Panc1 (cell line): ENCODE measurements at places on chromosomes 2 and 18. TPM values are rescaled to one million over a fixed set of nuclear protein-coding genes. Genes with fewer than 3 reads are reported as not detected.

GRCh38 chr18:79750980-79751571 lies 46.7 kb upstream of the KCNG2 start:
- H3K4me3 ChIP-seq: no peak overlapping the region
- no peak overlapping the region for H3K27ac ChIP-seq
- DNase-seq: no peak
- H3K4me1 ChIP-seq: no peaks in the 10 kb centered on the region

DNA sequence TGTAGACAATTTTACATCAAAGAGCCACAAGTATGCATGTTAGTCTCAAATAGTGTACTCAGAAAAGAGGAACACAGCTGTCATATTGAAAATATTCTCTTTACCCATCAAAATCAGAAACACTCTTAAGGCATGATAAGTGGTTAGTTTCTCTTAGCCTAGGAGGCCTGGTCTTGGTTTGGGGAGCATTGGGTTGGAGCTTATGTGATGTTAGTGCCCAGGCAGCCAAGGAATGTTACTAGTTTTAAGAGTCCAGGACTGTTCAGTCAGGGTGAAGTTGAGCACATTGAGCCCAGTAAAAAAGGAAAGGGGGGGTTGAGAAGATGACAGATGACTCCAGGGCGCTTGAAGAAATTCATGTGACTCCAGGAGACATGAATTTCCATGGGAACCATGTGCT lies 340.6 kb downstream of the HRH4 start:
- no peaks in the 10 kb centered on the region; the same call in 1 of the 2 replicates for H3K36me3 ChIP-seq
- DNase-seq: no peak
- H3K4me3 ChIP-seq: no peak overlapping the region
- no peaks in the 10 kb centered on the region; the same call in 1 of the 2 replicates for H3K27me3 ChIP-seq
- H3K4me1 ChIP-seq: no peaks in the 10 kb centered on the region

- no peaks in the 10 kb centered on the region for H3K36me3 ChIP-seq
- H3K4me3 ChIP-seq: no peak overlapping the region
Observed at GRCh38 chr2:210188755-210189154, 17.5 kb upstream of the KANSL1L start.

- no peaks in the 10 kb centered on the region for H3K36me3 ChIP-seq
- H3K27ac ChIP-seq: no peak overlapping the region
- H3K4me1 ChIP-seq: no peaks in the 10 kb centered on the region
- H3K27me3 ChIP-seq: no peaks in the 10 kb centered on the region
- no peak for DNase-seq
Observed at GRCh38 chr2:151052850-151053660, 208.6 kb downstream of the RBM43 start.

DNA sequence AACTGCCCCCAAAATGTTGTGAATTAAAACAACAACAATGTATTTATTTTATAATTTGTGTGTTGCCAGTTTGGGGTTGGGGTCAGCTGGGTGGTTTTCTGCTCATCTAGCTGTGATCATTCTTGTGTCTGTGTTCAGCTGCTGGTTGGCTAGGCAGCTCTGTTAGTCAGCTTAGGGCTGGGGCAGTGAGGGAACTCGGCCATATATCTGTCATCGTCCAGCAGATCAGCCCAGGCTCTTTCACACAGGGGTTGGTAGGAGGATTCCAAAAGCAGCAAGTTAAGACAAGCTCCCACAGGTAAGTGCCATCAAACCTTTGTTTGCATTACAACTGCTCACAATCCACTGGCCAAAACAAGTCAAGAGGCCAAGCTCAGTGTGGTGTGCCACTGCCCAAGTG lies 121.5 kb downstream of the LPIN1 start:
- DNase-seq: no peak
- no peaks in the 10 kb centered on the region for H3K27me3 ChIP-seq
- H3K4me1 ChIP-seq: peaks cover 7% of the 10 kb centered on the region
- H3K36me3 ChIP-seq: no peaks in the 10 kb centered on the region

- H3K27ac ChIP-seq: no peak overlapping the region
- peak; percentile 27 for DNase-seq
- no peak overlapping the region for H3K4me3 ChIP-seq
Observed at GRCh38 chr2:53403792-53404413, 363.7 kb upstream of the CHAC2 start.

DNA sequence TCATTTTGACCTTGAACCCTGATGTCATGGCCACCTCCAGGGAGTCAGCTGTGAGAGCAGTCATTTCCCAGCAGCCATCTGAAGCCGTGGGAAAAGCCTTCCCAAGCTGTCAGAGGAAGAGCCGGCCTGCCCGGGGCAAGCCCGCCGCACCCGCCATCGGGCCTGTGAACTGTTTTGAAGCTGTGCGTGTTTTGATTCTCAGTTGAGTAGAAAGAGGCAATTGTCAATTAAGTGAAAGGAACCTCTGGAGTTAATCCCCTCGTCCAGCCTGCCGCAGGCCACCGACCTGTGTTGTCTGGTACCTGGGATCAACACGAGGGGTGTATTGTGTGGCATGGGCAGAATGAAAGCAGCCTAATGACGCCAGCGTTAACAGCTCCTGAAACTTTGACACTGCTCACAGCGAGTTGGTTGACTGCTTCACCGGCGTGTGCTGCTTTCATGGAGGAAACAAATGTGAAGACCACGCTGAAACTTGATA lies 318.4 kb downstream of the AGAP1 start:
- no peaks in the 10 kb centered on the region for H3K4me1 ChIP-seq
- no peaks in the 10 kb centered on the region for H3K27me3 ChIP-seq
- H3K36me3 ChIP-seq: no peaks in the 10 kb centered on the region
- no peak overlapping the region for H3K27ac ChIP-seq
- no peak for DNase-seq
- no peak overlapping the region for H3K4me3 ChIP-seq

DNA sequence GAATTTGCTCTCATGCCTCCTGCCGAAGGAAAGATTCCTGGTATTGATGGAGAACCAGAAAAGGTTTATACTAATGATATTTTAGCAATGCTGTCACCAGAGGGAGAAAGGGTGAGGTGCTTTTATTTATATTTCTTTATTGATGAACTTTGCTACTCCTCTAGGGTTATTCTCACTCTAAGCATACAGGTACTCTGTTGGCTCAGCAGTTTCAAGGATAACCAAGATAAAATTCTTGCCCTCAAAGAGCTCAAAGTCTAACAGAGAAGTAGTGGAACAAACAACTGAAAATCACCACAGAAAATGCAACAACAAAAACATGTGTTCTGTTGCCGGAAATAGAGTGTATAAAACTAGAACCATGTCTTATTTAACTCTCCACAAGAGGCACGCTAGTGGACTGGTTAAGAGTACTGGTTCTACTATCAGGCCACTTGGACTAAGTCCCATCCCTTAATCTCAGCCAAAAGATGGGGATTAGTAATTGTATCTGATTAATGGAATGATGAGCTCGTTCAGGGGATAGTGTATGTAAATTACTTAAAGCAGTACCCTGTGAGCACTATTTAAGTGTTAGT lies 103.6 kb downstream of the DNAH6 start:
- H3K4me1 ChIP-seq: no peaks in the 10 kb centered on the region
- no peak for DNase-seq
- H3K36me3 ChIP-seq: no peaks in the 10 kb centered on the region
- no peak overlapping the region for H3K27ac ChIP-seq

- H3K27me3 ChIP-seq: no peaks in the 10 kb centered on the region
- no peak overlapping the region for H3K4me3 ChIP-seq
- no peaks in the 10 kb centered on the region for H3K36me3 ChIP-seq
Observed at GRCh38 chr2:39723946-39724827, 54.9 kb downstream of the THUMPD2 start.

DNA sequence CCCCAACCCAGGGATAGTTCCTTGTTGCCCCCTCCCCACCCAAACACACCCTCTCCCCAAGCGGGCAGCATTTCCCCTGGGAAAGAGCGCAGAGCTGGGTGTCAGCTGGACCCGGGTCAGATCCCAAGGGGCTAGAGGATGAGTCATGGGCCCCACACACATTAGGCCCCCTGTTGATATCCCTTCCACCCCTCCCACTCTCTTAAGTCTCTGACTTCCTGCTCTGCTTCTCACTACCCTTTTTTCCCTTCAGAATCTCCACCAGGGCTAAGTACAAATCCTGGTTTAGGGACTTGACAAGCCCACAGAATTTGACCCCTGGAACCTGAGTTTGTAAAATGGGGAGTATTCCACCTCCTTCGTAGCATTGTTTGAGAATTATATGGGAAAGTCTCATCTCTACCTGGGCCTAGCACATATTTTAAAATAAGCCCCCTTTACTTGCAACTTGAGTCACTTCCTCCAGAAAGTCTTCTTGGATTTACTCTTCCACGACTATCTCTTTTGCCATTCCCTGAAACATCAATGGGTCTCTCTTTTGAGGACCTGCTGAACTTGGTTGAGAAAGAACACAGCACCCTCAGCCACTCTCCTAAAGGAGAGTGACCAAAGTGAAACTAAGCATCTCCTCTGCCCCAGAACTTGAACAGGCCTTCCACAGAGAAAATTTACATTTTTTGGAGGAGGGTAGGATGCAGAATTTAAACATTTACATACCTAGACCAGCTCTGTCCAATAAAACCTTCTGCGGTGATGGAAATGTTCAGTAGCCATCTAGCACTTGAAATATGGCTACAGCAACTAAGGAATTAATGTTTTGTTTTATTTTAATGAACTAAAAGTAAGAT lies 4.7 kb downstream of the RTKN start:
- H3K36me3 ChIP-seq: no peaks in the 10 kb centered on the region
- no peak overlapping the region for H3K4me3 ChIP-seq
- no peak overlapping the region for H3K27ac ChIP-seq
- peaks cover 6% of the 10 kb centered on the region for H3K4me1 ChIP-seq
- no peaks in the 10 kb centered on the region for H3K27me3 ChIP-seq

DNA sequence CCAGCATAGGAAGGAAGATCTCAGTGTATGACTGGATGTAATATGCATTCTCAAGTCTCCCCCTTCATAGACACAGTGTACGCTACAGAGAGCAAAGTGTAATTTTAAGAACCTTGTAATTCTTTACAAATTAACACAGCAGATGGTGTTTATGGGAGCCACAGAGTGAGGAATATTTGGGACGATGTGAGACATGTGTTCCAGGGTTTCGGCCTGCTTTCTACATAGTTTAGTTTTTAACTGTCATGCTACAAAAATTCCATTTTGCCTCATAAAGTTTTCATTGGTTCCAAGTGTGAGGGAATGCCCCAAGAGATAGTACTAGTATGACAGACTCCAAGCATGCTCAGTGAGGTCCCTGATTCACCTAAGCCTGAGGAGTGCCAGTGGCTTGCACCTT lies 76.2 kb upstream of the LRRTM1 start:
- H3K36me3 ChIP-seq: no peaks in the 10 kb centered on the region
- H3K4me1 ChIP-seq: no peaks in the 10 kb centered on the region
- no peak for DNase-seq
- no peak overlapping the region for H3K4me3 ChIP-seq
- H3K27me3 ChIP-seq: no peaks in the 10 kb centered on the region
- no peak overlapping the region for H3K27ac ChIP-seq

DNA sequence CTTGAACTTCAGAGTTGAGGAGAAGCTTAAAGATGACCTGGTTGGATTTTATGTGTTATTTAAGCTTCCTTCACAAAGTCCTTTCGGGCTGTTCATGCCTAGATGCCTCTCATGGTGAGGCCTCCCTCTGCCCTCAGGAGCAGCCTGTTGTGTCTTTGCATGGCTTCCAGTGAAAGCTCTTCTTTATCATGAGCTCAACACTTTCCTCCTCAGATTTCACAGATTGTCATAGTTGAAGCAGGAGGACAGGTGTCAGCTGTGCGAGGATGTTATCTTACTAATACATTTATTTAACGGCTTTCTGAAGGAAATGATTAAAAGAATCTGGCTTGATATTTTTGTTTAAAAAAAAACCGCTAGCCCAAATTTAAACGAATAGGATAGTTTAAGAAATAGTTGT lies 48.8 kb upstream of the ITSN2 start:
- H3K27me3 ChIP-seq: no peaks in the 10 kb centered on the region
- H3K36me3 ChIP-seq: no peaks in the 10 kb centered on the region
- no peaks in the 10 kb centered on the region for H3K4me1 ChIP-seq

DNA sequence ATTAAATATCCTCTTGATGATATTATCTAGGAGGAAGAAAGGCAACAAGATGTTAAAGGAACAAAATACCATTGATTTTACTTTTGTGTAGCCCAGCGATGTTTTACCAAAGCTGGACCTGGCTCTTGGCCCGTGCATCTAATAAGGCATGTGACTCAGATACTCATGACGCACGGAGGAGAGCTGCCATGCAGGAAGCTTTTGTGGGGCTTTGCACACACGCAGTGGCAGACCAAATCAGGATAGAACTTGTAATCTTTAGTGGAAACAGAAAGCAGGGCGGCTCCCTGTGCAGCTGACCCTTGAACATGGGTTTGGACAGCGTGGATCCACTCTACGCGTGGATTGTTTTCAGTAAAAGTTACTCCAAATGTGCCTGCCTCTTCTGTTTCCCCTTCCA lies 190.0 kb downstream of the NAPG start:
- peaks cover 6% of the 10 kb centered on the region for H3K27me3 ChIP-seq
- no peak for DNase-seq
- H3K4me3 ChIP-seq: no peak overlapping the region
- no peaks in the 10 kb centered on the region for H3K36me3 ChIP-seq
- H3K4me1 ChIP-seq: no peaks in the 10 kb centered on the region

GRCh38 chr2:12979066-12979465 lies 262.3 kb downstream of the TRIB2 start:
- no peaks in the 10 kb centered on the region for H3K36me3 ChIP-seq
- no peaks in the 10 kb centered on the region for H3K27me3 ChIP-seq
- DNase-seq: no peak
- H3K27ac ChIP-seq: no peak overlapping the region
- H3K4me3 ChIP-seq: no peak overlapping the region
- no peaks in the 10 kb centered on the region for H3K4me1 ChIP-seq

DNA sequence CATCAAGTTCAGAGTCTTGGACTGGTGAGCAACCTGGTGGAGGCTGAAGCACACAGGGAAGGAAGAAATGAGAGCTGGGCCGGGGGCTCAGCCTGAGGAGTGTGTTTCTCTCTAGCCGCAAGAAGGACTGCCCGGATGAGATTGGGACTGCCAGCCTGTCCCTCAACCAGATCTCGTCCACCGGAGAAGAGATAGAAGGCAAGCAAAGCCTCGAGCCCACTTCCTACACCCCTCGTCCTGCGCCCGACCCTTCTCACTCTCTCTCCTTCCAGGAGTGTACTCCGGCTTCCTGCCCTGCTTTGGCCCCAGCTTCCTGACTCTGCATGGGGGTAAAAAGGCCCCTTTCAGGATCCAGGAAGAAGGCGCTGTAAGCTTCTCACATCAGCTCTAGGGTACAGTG lies 26.2 kb downstream of the FER1L5 start:
- H3K4me1 ChIP-seq: no peaks in the 10 kb centered on the region
- H3K27ac ChIP-seq: no peak overlapping the region
- no peak for DNase-seq

- DNase-seq: no peak
- no peak overlapping the region; the same call in 1 of the 2 replicates for H3K27ac ChIP-seq
- no peaks in the 10 kb centered on the region for H3K4me1 ChIP-seq
Observed at GRCh38 chr18:58993260-58993659, 128.6 kb downstream of the ZNF532 start.

- H3K27ac ChIP-seq: peak overlapping the region; percentile 70
- H3K27me3 ChIP-seq: no peaks in the 10 kb centered on the region
- no peaks in the 10 kb centered on the region for H3K36me3 ChIP-seq
- H3K4me3 ChIP-seq: peak overlapping the region; percentile 5
- H3K4me1 ChIP-seq: peaks cover 27% of the 10 kb centered on the region
Observed at GRCh38 chr2:46073540-46074046, 223.6 kb upstream of the EPAS1 start.

The NT5C1B gene
- total RNA-seq: not detected

The CPLX4 gene
- not detected for total RNA-seq

The TMEM200C gene
- 0.10 TPM for total RNA-seq

The DSG4 gene
- total RNA-seq: not detected

The DPP4 gene
- 0.23 TPM for total RNA-seq
